Activated T-helper 2 cell treated with anti-CD3 and anti-CD28 coated beads, Interferon-gamma antibody, Interleukin-2, Interleukin-4, amounts not matched to agents 10 μg/mL and 5 μg/mL and 100 μg/mL, durations not matched to agents 14 hours and 24 hours and 36 hours (primary cell): ENCODE measurements at places on chromosomes 7 and 10. TPM values are rescaled to one million over a fixed set of nuclear protein-coding genes. Genes with fewer than 3 reads are reported as not detected.

Gene PLEKHS1
- total RNA-seq: not detected in 2 replicates

Gene SKIDA1
- 0.11 TPM in 2 replicates for total RNA-seq

Gene CALHM3
- not detected in 2 replicates for total RNA-seq

Gene MOGAT3
- not detected in 2 replicates for total RNA-seq

Gene MINDY4
- 1.3 and 1.4 TPM in 2 replicates for total RNA-seq

DNA sequence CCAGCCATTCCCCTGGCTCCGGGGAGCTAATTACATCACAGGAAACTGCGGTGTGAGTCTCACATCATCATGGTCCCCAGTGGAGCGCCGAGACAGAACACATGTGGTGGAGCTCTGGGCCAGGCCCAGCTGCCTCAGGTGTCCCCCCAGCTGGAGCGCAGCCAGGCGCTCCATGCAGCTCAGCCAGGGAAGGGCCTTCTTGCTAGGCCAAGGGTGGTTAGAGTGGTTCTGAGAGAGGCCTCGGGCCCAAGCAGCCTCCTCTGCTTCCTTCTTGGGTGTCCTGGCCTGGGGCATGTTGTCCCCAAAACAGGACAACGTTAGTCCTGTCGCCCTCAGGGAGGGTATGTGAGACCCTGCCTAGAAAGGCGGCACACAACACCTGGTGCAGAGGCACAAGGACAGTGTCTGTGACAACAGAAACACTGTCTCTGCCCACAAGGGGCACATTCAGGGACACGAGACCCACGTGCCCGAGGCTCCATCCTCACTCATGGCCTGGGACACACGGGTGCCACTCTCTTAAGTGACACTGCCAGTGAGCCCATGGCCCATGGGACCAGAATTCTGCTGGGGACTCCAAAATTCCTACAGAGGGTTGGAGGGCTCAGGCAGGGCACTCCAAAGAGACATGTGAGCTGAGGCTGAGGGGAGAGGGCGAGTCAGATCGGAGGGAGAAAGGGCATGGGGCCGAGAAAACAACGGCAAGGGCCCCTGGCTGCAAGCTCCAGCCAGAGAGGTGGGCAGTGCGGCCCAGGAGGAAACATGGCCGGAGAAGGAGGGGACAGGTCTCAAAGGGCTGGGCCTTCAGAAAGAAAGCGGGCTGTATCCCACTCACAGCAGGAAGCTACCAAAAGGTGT, 37.0 kb upstream of the RET start:
- no peak overlapping the region for H3K4me3 ChIP-seq
- no peaks in the 10 kb centered on the region for H3K36me3 ChIP-seq
- H3K27me3 ChIP-seq: no peaks in the 10 kb centered on the region

GRCh38 chr10:5434017-5434753, 21.8 kb downstream of the NET1 start:
- no peak overlapping the region for H3K4me3 ChIP-seq
- peaks cover 27% of the 10 kb centered on the region for H3K36me3 ChIP-seq
- H3K4me1 ChIP-seq: peaks cover 18% of the 10 kb centered on the region
- H3K27ac ChIP-seq: no peak overlapping the region
- DNase-seq: no peak
- no peaks in the 10 kb centered on the region for H3K27me3 ChIP-seq

DNA sequence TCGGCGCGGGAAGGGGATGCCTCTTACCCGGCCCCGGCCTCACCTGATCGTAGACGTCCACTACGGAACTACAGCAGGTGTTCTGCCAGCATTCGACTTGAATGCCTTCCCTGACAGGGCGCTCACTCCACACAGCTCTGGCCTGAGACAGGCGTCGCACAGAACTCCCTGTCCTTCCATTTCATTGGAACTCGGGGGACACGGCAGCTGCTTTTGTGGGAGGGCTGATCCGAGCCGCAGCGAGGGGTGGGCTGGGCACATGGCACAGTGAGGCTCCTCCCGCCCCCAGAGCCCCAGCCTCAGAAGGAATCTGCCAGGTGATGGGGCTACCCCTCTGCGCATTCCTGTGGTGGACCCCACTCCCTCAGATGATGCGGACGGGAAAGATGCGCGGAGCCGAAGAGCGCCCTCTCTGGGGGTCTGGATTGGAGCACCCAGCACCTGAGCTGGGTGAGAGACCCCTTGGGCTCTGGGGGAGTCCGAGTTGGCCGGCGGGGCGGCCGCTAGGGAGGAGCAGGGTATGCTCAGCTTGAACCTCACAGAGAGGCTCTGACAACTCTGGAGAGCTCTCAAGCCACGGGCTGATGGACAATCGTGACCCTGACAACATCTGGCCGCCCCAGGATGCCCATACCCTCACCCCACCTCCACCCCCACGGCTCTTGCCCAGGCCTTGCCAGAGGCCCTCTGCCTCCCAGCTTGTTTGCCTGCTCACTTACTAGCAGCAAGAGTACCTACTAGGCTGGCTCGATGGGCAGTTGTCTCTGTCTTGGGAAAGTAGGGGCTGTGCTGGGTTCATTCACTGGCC, 36.6 kb downstream of the RASGEF1A start:
- peak overlapping the region; percentile 33 for H3K4me3 ChIP-seq
- H3K36me3 ChIP-seq: no peaks in the 10 kb centered on the region
- no peak for DNase-seq
- no peak overlapping the region for H3K27ac ChIP-seq
- H3K27me3 ChIP-seq: peaks cover 37% of the 10 kb centered on the region

DNA sequence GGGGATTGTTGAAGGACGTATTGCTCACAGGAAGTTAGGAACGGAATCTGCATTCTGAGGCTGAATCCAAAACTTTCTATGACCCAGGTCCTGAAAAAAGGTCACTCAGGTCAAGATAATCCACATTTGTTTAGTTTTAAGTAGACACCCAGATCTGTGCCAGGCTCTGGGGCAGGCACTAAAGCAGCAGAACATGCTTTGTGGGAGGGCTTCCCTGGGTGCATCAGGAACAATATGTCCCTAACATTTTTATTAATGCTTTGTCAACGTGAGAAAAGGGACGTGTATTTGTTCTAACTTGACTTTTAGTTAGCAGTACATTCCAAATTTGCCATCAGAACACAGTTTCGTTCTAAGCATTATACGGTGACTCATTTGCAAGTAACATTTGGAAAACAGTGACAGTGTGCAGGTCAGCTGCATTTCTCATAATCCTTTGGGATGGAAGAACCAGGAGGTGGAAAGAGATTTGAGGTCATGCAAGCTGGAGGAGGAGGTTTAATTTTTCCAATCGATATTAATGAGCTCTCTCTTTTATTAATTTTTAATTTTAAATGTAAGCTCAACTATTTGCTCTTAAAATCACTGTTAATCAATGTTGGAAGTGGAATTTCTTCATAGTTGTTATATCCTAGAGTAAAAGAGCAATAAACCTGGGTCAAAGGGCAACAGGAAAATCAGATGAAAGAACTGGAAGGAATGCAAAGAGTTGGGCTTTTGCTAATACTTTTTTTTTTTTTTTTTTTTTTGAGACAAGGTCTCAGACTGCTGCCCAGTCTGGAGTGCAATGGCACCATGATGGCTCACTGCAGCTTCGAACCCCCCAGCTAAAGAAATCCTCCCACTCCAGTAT, 35.0 kb downstream of the TAS2R41 start:
- peaks cover 9% of the 10 kb centered on the region for H3K4me1 ChIP-seq
- no peak overlapping the region for H3K4me3 ChIP-seq
- H3K36me3 ChIP-seq: no peaks in the 10 kb centered on the region
- no peak for DNase-seq
- no peaks in the 10 kb centered on the region for H3K27me3 ChIP-seq

DNA sequence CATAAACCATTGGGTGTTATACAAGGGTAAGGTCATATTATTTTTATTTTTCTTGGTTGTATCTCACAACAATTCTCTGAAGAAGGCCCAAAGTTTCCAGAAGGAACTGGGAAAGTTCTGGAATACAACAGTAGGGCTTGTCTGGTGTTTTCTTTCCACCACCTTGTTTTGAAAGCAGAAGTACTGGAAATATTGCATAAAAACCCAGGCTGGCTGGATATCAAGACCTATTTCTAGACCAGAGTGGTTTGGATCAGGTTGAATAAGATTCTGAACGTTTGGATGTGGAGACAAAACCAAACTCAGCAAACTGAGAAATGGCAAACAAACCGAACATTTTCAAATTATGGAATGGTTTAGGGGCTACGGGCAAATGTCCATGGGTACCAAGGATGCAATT, 182.6 kb upstream of the FZD8 start:
- H3K27ac ChIP-seq: no peak overlapping the region
- H3K27me3 ChIP-seq: no peaks in the 10 kb centered on the region
- no peak for DNase-seq
- no peaks in the 10 kb centered on the region for H3K36me3 ChIP-seq

DNA sequence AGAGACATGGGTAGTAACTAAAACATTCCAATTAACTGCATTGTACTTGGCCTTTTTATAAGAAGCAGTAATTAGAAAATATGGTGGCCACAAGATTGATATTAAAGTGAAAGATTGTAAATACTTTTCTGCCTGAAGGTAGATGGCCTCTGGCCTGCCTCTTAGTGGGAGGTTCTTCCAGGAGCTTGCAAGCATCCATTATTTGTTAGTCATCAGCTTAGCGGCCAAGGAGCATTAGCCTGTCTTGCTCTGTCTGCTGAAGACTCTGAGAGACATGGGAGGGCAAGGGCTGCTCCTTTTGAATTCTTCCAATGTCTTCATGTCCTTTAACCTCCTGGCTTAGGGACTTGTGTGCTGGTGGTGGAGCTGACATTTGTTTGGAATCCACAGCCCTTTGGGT, 80.4 kb downstream of the TCF7L2 start:
- DNase-seq: no peak
- no peak overlapping the region for H3K4me3 ChIP-seq
- H3K27ac ChIP-seq: no peak overlapping the region
- H3K27me3 ChIP-seq: peaks cover 20% of the 10 kb centered on the region

- H3K27me3 ChIP-seq: no peaks in the 10 kb centered on the region
- no peak overlapping the region for H3K27ac ChIP-seq
- peaks cover 89% of the 10 kb centered on the region for H3K36me3 ChIP-seq
- no peak overlapping the region for H3K4me3 ChIP-seq
Measured at GRCh38 chr10:5762531-5762930, 50.7 kb downstream of the GDI2 start.

- no peak for DNase-seq
- no peak overlapping the region for H3K4me3 ChIP-seq
- H3K27ac ChIP-seq: no peak overlapping the region
Measured at GRCh38 chr10:111233439-111233838, 156.6 kb downstream of the ADRA2A start.

GRCh38 chr7:158973941-158974785, 117.8 kb downstream of the DYNC2I1 start:
- no peak overlapping the region for H3K27ac ChIP-seq
- no peaks in the 10 kb centered on the region for H3K36me3 ChIP-seq
- H3K4me1 ChIP-seq: peaks cover 17% of the 10 kb centered on the region

- H3K27ac ChIP-seq: no peak overlapping the region
- H3K4me1 ChIP-seq: no peaks in the 10 kb centered on the region
- H3K36me3 ChIP-seq: no peaks in the 10 kb centered on the region
- no peak for DNase-seq
Measured at GRCh38 chr7:51301806-51302205, 14.8 kb downstream of the COBL start.

GRCh38 chr10:14623931-14624330, 150.8 kb downstream of the FAM107B start:
- no peak for DNase-seq
- H3K27ac ChIP-seq: no peak overlapping the region
- H3K4me3 ChIP-seq: no peak overlapping the region
- peaks cover 4% of the 10 kb centered on the region for H3K4me1 ChIP-seq

DNA sequence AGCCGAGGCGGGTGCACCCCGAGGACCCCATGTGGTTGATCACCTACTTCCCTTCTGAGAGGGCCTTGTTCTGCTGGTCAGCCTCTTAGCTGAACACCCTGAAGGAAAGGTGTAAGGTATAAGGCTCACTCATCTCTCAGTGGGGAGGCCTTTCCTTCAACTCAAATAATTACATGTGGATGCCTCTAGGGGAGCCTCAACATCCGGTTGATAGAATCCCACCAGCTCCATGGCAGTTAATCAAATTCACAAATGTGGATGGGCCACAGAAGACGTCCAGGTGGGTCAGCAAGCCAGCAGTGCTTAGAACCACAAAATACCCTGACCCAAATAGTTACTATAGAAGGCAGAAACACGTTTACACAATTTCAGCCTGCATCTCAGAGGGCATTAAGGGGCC, 37.7 kb upstream of the ZNF32 start:
- peaks cover 7% of the 10 kb centered on the region for H3K4me1 ChIP-seq
- no peak for DNase-seq
- peaks cover 35% of the 10 kb centered on the region for H3K27me3 ChIP-seq
- H3K4me3 ChIP-seq: no peak overlapping the region
- no peaks in the 10 kb centered on the region for H3K36me3 ChIP-seq

DNA sequence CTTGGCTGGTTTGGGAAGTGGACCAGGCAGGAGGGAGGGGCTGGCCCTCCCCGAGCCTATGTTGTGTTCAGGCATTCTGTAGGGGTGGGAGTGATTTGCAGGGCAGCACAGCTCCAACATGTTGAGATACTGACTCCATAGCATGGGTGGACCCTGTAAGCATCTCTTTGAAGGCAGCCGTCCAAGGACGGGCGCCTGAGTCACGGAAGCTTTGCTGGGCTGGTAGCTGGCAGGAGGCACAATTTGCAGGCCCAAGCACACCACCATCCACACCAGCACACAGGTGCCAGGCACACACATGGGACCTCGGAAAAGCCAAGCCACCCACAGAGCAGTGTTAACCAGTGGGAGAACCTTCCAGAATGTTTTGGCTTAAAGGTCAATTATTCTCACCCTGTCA, 505.1 kb upstream of the FOXK1 start:
- no peaks in the 10 kb centered on the region for H3K36me3 ChIP-seq
- no peaks in the 10 kb centered on the region for H3K4me1 ChIP-seq
- no peak overlapping the region for H3K4me3 ChIP-seq
- DNase-seq: no peak
- H3K27me3 ChIP-seq: no peaks in the 10 kb centered on the region
- no peak overlapping the region for H3K27ac ChIP-seq

DNA sequence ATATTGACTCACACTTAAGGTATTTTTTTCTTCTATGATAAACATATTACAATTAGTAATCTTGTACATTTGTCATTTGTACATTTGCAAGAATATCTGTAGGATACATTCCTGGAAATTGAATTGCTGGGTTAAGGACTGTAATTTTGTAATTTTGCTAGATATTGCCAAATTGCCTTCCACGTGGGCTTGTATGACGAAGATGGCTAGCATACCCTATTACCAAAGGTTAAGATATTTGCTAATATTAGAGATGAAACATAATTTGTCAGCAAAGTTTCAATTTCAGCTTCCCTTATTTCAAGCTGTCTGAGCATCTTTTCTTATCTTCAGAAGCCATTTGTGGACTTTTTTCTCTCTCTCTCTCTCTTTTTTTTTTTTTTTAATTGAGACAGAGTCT, 1.0 kb upstream of the LYZL2 start:
- H3K27me3 ChIP-seq: peaks cover 27% of the 10 kb centered on the region
- H3K36me3 ChIP-seq: no peaks in the 10 kb centered on the region
- peaks cover 4% of the 10 kb centered on the region for H3K4me1 ChIP-seq
- no peak for DNase-seq
- no peak overlapping the region for H3K4me3 ChIP-seq
